ENCODE measurements at places on chromosomes 5 and 9. TPM values are rescaled to one million over a fixed set of nuclear protein-coding genes. Genes with fewer than 3 reads are reported as not detected.

KIF4B gene
- total RNA-seq, result not detected

SOHLH1 gene
- not detected for total RNA-seq

SPINK13 gene
- not detected for total RNA-seq

FREM1 gene
- not detected for total RNA-seq

SMIM33 gene
- not detected for total RNA-seq

GRIA1 gene
- total RNA-seq, result not detected

TSSK1B gene
- not detected for total RNA-seq
